Astrocyte (in vitro differentiated cells and primary cell): ENCODE measurements at places on chromosomes 6 and 20. TPM values are rescaled to one million over a fixed set of nuclear protein-coding genes. Genes with fewer than 3 reads are reported as not detected.

DNA sequence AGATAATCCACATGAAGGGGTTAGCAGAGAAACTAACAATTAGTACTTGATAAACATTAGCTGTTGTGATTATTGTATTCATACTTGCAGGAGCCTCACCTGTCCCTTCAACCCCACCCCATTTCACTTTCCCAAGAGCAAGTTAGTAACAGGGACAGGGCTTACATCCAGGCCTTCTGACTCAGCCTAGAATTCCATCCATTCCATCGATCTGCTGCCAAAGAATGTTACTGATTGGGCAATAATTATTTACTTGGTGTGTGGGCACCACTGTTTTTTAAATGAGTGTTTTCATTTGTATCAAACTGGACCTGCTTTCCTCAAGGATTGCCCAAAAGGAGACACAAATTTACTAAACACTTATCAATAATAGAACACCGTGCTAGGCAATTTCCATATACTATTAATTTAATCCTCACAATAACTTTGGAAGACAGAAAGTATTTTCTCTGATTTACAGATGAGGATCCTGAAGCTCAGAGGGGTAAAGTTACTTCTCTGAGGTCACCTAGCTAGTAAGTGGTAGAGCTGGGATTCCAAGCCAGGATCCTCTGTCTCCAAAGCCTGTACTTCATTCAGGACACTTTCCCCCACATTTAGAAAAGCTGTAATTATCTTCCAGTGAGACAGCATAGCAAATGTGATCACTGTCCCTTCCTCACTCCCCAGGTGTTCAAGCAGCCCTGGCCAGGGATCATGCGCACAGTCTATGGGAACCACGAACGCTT, 32.8 kb downstream of the GSS start:
- H3K4me1 ChIP-seq, result peaks cover 7% of the 10 kb centered on the region
- peak; percentile 80 for DNase-seq
- H3K27ac ChIP-seq, result no peak overlapping the region
- H3K27me3 ChIP-seq, result no peaks in the 10 kb centered on the region
- no peak overlapping the region for H3K4me3 ChIP-seq
- H3K36me3 ChIP-seq, result peaks cover 7% of the 10 kb centered on the region

Gene ZC3H12D
- 0.05 and 0.10 TPM in 2 replicates for total RNA-seq

GRCh38 chr20:10924644-10925201, 250.9 kb upstream of the JAG1 start:
- DNase-seq, result peak; percentile 86
- peaks cover 24% of the 10 kb centered on the region for H3K4me1 ChIP-seq
- no peak overlapping the region for H3K4me3 ChIP-seq
- H3K27me3 ChIP-seq, result no peaks in the 10 kb centered on the region
- no peak overlapping the region for H3K27ac ChIP-seq

- no peaks in the 10 kb centered on the region for H3K4me1 ChIP-seq
- no peaks in the 10 kb centered on the region for H3K36me3 ChIP-seq
- peaks cover 2% of the 10 kb centered on the region for H3K27me3 ChIP-seq
- DNase-seq, result no peak
- H3K4me3 ChIP-seq, result no peak overlapping the region
Observed at GRCh38 chr20:20203784-20204183, 151.5 kb downstream of the CFAP61 start.

DNA sequence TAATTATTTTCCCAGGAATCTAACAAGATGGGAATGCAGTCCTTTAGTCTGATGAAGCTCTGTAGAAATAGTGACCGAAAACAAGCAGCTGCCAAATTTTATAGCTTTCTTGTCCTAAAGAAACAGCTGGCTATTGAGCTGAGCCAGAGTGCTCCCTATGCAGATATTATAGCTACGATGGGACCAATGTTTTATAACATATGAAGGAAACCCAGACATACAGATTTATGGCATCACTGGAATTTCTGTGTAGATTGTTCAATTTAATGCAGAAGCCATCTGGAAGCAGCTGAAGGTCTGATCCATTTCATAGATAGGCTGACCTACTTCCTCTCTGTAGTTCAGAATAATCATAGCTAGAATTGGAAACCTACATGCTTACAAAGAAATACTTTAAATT, 11.8 kb upstream of the SNPH start:
- no peak overlapping the region for H3K4me3 ChIP-seq
- H3K27ac ChIP-seq, result no peak overlapping the region
- no peaks in the 10 kb centered on the region for H3K4me1 ChIP-seq

Gene LHFPL5
- not detected in 2 replicates for total RNA-seq

GRCh38 chr6:157151989-157152388, 171.3 kb downstream of the TMEM242 start:
- peaks cover 53% of the 10 kb centered on the region for H3K4me1 ChIP-seq
- no peak overlapping the region for H3K4me3 ChIP-seq
- peak overlapping the region; percentile 99 for H3K27ac ChIP-seq

Gene SLC22A2
- not detected in 2 replicates for total RNA-seq

Gene GRIK2
- 2.5 and 2.8 TPM in 2 replicates for total RNA-seq
